ENCODE measurements at places on chromosomes 11 and 22.

- no peak for DNase-seq
Observed at GRCh38 chr11:13287681-13288080, 10.1 kb downstream of the BMAL1 start.

- no peak for DNase-seq
Observed at GRCh38 chr11:75673977-75674582, 5.2 kb upstream of the MAP6 start.

DNA sequence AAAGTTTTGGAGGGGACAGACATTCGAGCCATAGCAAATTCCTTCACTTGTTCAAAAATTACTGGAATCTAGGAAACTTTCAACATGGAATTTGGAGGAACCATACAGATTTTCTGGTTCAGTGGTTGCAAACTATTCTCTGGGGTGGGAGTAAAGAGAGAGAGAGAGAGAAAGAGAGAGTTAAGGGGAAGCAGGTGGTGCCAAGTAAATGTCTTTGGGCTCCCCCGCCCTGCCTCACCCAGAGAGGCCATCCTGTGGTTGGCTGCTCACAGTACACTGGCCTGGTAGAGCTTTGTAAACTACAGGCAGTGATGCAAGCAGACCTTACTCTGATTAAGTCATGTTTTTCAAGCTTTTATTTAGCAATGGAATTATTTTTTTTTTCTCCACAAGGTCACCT lies 82.6 kb downstream of the ADAMTS15 start:
- no peak for DNase-seq

DNA sequence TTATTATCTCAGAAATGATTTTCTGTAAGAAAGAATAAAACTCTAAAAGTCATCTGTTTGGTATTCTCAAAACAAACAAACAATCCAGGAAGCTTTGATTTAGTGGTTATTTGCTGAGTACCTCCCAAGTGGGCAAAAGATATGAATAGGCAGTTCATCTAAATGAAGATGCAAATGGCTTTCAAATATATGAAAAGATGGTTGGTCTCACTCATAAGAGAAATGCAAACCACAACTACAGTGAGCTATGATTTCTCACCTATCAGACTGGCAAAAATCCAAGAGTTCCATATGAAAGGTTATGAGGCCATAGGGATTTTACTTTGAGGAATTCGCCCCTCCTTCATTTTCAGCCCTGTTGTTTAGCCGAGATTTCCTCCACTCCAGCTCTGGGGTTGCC lies 11.3 kb upstream of the P2RY2 start:
- DNase-seq, result no peak

GRCh38 chr11:57490456-57491248 lies 24.9 kb downstream of the SLC43A1 start:
- DNase-seq, result no peak
